ENCODE measurements at places on chromosomes 5 and 9. TPM values are rescaled to one million over a fixed set of nuclear protein-coding genes. Genes with fewer than 3 reads are reported as not detected.

- DNase-seq, result no peak
Observed at GRCh38 chr9:102461156-102461819, 533.8 kb upstream of the CYLC2 start.

- DNase-seq, result no peak
Observed at GRCh38 chr9:96167011-96167410, 135.0 kb downstream of the HSD17B3 start.

GRCh38 chr5:170145462-170145861 lies 39.8 kb downstream of the FOXI1 start:
- DNase-seq, result no peak

GRCh38 chr5:19044931-19045695 lies 942.9 kb downstream of the CDH18 start:
- DNase-seq, result no peak

DNA sequence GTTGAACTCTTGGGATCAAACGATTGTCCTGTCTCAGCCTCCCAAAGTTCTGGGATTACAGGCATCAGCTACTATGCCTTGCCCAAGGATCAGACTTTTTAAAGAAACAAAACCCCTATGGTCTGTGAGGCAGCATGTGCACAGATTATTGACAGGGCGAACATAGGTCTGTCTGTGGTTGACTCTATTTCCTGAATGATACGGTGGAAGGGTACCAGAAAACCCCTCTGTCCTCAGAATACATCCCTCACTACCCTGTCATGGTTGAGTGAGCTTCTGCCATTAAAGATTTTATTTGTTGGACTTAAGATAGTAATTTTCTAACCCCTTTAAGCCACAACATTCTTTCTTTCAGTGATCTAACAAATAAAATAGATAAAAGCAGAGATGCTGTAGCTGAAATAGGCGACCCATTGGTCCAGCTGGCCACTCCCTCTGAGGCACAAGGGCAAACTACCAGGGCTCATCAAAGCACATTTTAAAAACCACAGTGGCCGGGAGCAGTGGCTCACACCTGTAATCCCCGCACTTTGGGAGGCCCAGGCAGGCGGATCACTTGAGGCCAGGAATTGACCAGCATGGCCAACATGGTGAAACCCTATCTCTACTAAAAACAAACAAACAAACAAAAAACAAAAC lies 84.9 kb upstream of the ANKRD55 start:
- DNase-seq, result no peak

SLC24A2 gene
- total RNA-seq, result not detected

Measured in activated T-cell treated with anti-CD3 and anti-CD28 coated beads, Interleukin-2, amount 50 U/mL, for 4 hours (primary cell).